Activated CD4-positive, alpha-beta T cell treated with anti-CD3 and anti-CD28 coated beads for 36 hours (primary cell): ENCODE measurements at places on chromosomes 5 and 9. TPM values are rescaled to one million over a fixed set of nuclear protein-coding genes. Genes with fewer than 3 reads are reported as not detected.

SLC6A7 gene
- not detected for total RNA-seq

DNA sequence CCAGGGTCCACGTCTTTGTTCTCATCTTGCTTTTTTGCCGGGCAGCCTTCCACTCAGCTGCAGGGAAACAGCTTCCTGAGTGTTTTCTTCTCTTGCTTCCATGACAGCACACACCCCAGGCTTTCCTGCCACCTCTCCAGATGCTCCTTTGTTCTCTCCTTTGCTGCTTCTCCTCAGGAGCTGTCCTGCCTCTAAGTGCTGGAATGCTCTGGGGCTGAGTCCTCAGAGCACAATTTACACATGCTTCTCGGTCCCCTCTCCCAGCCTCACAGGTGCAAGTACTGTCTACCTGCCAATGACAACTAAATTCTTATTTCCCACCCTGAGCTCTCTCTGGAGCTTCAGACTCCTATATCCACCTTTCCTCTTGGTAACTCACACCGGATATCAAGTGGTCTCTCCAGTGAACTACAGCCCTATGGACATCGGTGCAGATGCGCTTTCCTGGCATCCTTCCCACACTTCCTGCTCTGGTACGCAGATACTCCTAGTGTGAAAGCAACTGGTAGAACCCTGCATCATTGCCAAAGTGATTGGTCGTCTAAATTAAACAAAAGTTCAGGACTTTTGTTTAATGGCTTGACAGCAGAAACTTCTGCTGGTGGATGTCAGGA, 13.4 kb upstream of the ACSL6 start:
- no peaks in the 10 kb centered on the region for H3K36me3 ChIP-seq
- peaks cover 22% of the 10 kb centered on the region for H3K4me1 ChIP-seq
- no peak overlapping the region for H3K4me3 ChIP-seq
- H3K27ac ChIP-seq, result no peak overlapping the region
- H3K27me3 ChIP-seq, result peaks cover 15% of the 10 kb centered on the region

FOXD4L5 gene
- total RNA-seq, result 0.07 TPM

GRCh38 chr5:141529873-141530272, 41.0 kb downstream of the PCDHGC5 start:
- no peaks in the 10 kb centered on the region for H3K27me3 ChIP-seq
- peaks cover 38% of the 10 kb centered on the region for H3K36me3 ChIP-seq
- DNase-seq, result no peak
- no peak overlapping the region for H3K27ac ChIP-seq
- H3K4me3 ChIP-seq, result no peak overlapping the region

GRCh38 chr9:75651709-75652108, 238.8 kb upstream of the PCSK5 start:
- DNase-seq, result no peak
- no peaks in the 10 kb centered on the region for H3K4me1 ChIP-seq

PDE8B gene
- not detected for total RNA-seq

- H3K4me1 ChIP-seq, result peaks cover 16% of the 10 kb centered on the region
- no peak overlapping the region for H3K27ac ChIP-seq
- no peak for DNase-seq
- peaks cover 3% of the 10 kb centered on the region for H3K36me3 ChIP-seq
- H3K4me3 ChIP-seq, result peak overlapping the region; percentile 61
- peaks cover 38% of the 10 kb centered on the region for H3K27me3 ChIP-seq
These were observed 1.9 kb downstream of the RAI14 start for GRCh38 chr5:34657988-34658387.

JAKMIP2 gene
- 3.4 TPM for total RNA-seq

DNA sequence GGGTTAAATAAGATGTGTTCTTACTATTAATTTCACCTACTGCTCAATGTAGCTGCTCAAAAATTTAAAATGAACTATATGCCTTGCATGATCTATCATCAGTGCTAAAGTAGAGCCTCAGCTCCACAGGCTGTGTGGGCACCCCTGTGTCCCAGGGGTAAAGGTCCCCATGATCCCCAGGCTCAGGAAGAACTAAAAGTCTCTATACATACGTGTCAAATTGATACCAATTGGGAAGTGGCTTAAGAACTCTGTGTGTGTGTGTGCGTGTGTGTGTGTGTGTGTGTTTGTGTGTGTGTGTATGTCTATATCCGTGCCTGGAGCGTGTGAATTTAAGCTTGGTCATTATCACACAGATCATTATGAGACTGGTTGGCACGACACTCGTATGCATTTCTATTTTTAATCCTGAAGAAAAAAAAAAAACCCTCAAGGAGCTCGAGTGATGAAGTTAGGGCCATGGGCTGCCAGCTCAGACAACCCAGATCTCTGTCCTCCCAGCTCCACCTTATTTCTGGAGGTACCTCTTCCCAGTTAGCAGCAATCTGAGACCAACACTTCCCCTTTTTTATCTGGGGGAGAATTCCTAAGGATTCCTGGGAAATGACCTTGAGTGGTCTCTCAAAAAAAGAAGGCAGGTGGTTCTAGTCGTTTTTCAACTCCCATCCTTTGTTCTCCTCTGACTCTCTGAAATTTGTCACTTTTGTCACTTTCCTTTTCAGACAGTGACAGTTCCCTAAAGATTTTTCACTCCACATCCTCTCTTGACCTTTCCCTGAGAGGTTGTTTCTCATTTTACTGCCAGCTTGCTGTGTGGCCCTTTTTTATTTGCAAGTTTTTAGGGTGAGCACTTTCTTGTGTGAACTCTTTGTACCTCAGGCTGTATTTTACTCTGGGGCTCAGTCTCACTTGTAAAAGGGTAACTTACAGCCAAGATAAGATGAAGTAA, 45.7 kb upstream of the CTXN3 start:
- peaks cover 8% of the 10 kb centered on the region for H3K27me3 ChIP-seq
- DNase-seq, result no peak
- H3K4me1 ChIP-seq, result peaks cover 3% of the 10 kb centered on the region
- H3K27ac ChIP-seq, result no peak overlapping the region
- no peaks in the 10 kb centered on the region for H3K36me3 ChIP-seq
- no peak overlapping the region for H3K4me3 ChIP-seq

PCDHGA11 gene
- total RNA-seq, result 0.07 TPM
